ENCODE measurements at places on chromosomes 3 and 15.

GRCh38 chr15:24916305-24917009 is 38.3 kb upstream of the SNRPN start:
- DNase-seq: no peak

GRCh38 chr3:59709702-59710553 is 660.1 kb upstream of the CFAP20DC start:
- no peak for DNase-seq

DNA sequence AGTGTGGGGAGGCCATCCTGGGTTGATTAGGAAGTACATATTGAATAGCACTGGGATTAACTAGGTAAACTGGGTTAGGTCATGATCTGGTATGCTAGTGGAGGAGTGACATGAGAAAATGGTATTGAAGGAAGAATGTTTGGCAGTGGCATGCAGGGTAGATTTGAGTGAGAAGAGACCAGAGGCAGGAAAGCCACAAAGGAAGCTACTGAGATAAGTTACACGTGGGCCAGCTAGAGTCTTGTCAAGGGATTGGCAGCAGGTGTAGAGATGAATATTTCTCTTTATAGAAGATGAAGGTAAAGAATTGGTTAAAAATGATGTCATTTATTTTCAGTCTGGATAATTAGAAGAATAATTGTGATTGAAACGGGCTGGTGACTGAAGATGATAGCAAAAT is 91.0 kb upstream of the TPRG1 start:
- no peak for DNase-seq

GRCh38 chr3:142434503-142434902 is 13.3 kb downstream of the XRN1 start:
- DNase-seq: no peak

- DNase-seq: no peak
Measured at GRCh38 chr15:42083916-42084315, 10.4 kb downstream of the PLA2G4D start.

DNA sequence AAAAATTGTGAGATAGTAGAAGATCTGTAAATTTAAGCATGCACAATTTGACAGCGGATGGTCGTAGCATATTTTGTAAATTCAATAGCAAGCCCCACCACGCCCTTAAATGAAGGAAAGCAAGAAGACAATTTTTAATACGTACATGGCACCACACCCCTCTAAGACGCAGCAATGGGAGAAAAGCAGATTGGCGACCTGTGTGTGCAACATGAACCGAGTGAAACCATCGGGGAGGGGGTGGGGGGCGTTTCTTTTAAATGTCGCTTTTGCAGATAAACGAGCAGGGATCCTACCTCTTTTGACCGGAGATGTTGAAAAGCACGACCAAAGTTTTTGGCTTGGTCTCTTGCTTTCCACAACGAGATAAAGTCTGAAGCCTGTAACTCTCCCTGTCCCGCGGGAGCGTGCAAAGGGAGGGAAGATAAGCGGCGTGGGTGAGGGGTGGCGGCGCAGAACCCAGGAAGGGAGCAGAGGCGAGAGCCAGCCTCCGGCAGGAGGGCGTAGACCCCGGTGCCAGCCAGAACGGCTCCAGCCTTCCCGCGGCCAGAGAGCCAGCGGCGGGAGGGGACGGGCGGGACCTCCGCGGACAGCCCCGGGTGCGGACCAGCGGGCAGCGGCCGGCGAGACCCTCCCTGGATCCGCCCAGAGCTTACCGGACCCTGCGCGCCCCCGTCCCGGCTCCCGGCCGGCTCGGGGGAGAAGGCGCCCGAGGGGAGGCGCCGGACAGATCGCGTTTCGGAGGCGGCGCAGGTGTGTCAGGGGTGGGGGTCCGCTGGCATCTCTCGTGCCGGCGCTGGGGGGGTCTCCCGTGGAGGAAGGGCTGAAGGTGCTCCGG is at the start of gene CHL1:
CHL1 (plus strand) TSS at position 453 of the 838 bp plus-strand sequence. CDS start 123,014 bp downstream, outside the sequence.
- no peak for DNase-seq

DNA sequence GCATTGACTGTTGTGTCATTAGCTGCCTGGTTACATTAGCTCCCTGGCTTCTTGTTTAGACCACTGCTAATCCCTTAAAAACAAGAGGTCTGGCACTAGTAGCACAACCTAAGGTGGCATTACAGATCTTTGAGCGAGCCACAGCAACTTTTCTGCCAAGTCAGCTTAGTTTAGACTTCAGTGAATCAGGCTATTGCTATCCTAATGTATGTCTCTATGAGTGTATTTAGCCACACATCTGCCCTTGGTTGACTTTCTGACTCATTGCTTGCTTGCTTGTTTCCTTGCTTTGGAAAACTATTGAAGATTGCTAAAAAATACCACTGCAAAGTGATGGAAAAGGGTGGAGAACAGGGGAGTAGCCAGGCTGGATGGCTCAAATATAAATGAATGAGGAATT is 50.2 kb downstream of the CHP1 start:
- no peak for DNase-seq

- DNase-seq: no peak
Measured at GRCh38 chr3:126339466-126339865, 17.7 kb downstream of the KLF15 start.

GRCh38 chr3:178393824-178394223 is 142.4 kb upstream of the KCNMB2 start:
- DNase-seq: no peak

- DNase-seq: no peak
Measured at GRCh38 chr3:111739311-111739911, 119.7 kb upstream of the PHLDB2 start.

DNA sequence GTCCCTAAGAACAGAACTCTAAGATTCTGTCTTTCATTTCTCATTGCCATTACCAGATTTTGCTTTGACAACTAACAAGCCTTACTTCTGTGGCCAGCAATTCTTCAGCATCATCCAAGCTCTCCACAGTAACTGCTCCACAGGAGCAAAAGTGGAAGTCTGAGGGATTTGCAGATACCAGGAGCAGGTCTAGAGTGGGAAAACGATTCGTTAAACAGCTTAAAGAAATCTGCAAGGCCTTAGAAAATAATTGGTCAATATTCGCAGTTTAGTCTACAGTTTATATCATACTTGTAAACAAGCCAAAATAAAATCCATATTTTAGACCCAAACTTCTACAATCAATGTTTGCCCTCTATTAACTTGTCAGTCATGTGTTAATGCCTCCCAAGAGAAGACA is 24.1 kb downstream of the MYH15 start:
- DNase-seq: no peak

GRCh38 chr3:189512821-189513220 is 118.4 kb upstream of the TP63 start:
- no peak for DNase-seq

DNA sequence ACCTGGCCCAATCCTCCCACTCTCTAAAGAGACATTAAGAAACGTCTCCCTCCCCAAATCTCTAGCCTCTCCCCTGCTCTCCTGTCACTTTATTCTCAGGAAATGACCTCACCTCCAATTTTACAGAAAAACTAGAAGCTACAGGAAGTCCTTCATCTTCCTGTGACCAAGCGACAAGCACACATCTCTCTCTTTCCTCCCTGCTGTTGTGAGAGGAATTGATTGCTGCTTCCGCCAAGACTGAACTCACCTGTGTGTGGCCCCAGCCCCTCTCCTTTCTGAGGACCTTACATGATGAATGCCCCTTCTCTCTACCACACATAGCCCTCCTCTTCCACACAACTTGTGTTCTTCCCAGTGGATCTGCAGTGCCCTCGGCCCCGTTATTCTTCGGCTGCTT is 18.2 kb downstream of the DNAJB8 start:
- DNase-seq: no peak

DNA sequence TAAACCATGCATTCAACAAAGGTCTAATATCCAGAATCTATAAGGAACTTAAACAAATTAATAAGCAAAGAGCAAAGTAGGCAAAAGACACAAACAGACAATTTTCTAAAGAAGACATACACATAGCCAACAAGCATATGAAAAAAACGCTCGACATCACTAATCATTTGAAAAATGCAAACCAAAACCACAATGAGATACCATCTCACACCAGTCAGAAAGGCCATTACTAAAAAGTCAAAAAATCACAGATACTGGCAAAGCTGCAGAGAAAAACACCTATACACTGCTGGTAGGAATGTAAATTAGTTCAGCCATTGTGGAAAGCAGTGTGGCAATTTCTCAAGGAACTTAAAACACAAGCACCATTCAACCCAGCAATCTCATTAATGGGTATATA is 53.8 kb downstream of the FSIP1 start:
- DNase-seq: no peak

GRCh38 chr15:68389936-68390817 is 41.8 kb downstream of the ITGA11 start:
- no peak for DNase-seq

DNA sequence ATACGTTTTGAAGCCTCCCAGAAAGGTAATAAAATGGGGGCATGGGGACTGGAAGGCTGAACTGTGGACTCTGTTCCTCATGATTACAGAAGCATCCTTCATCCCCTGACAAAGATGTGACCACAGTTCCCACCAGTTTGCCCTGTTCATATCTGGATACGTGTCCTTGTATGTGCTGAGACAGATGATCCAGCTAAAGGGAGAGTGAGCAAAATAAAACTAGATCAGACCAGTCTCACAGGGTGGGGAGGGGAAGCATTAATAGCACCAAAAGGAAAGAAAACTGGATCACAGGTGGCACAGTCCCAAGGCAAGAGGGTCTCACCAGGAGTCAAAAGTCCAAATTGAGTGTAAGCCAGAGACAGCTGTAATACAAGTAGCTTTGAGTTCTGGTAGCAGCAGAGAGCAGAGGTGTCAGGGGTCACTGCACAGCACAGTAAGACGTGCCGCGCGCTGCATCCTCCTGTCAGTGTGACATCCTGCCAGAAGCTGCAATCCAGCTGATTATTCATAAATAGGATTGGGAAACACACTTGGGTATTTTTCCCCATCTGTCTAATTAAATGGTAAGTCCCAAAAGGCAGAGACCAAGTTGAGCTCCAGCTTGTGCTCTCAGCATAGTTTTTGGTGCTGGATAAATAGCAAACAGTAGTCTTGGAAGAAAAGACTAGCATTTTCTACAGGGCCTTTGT is 560.0 kb upstream of the CFAP20DC start:
- no peak for DNase-seq

- no peak for DNase-seq
Measured at GRCh38 chr15:70430069-70430468, 332.4 kb upstream of the TLE3 start.

- DNase-seq: no peak
Measured at GRCh38 chr15:58453931-58454793, 22.4 kb downstream of the LIPC start.

- DNase-seq: no peak
Measured at GRCh38 chr3:128285042-128285966, 132.0 kb downstream of the EEFSEC start.

DNA sequence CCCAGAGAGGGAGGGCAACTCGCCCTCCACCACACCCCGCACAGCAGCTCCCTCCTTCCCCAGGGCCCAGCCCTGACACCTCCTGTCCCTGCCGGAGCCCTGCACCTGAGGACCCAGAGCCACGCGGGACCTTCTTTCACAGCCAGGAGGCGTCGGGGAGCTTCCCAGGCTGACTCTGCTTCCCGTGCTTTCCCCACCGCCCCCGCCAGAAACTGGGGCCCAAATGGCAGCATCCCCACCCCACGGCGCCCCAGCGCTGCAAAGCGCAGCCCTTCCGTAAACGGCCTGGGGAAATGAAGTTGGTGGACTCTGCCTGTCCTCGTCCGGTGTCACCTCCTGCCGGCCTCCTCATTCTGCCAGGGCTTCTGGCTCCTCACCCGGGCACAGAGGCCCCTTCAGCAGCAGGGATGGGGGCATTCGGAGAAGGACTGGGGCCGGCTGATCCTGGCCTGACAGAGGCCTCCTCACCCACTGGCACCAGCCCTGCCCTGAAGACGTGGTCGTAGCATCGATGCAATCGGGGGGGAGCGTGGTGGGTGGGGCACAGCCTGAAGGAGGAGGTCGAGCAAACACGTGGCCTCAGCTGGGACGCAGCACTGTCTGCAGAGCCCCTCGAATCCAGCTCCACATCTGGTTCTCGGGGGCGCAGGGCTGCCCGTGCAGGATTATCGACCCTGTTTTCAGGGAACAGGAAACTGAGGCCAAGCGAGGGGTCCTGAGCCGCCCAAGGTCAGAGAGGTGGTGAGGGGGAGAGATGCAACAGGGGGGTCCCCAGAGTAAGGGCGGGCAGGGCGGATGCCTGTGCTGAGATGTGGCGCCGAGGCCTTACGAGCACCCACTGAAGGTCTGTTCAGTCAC is 235.4 kb downstream of the XXYLT1 start:
- no peak for DNase-seq

DNA sequence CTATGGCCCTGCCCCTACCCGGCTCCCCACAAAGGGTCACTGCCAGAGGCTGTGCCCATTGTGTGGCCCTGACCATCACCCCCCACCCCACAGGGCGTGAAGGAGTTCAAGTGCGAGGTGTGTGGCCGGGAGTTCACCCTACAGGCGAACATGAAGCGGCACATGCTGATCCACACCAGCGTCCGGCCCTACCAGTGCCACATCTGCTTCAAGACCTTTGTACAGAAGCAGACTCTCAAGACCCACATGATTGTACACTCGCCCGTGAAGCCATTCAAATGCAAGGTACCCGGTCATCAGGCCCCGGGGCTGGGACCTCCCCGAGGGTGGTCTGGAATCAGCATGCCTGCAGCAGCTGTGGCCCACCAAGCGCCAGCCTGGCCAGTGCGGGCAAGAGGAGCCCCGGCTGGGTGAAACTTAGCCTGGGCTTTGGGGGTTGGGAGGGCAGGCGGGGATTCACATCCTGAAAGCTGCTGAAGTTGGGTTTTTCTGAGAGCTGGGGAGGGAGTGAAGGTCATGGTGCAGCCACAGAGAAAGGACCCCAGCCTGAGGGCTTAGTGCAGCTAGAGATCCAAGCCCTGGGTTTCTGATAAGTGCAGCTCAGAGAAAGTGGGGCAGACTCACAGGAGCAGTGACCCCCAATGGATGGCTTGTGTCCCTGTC is 29.2 kb downstream of the IDH2 start:
- DNase-seq: no peak

DNA sequence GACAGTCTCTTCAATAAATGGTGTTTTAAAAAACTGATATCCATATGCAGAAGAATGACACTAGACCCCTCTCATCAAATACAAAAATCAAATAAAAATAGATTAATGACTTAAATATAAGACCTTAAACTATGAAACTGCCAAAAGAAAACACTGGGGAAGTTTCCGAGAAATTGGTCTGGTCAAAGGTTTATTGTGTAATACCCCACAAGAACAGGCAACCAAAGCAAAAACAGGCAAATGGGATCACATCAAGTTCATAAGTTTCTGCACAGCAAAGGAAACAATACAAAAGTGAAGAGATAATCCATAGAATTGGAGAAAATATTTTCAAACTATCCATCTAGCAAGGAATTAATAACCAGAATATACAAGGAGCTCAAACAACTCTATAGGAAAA is 126.2 kb downstream of the GOLIM4 start:
- DNase-seq: no peak

GRCh38 chr15:101509279-101509678 is 19.8 kb upstream of the PCSK6 start:
- DNase-seq: no peak

DNA sequence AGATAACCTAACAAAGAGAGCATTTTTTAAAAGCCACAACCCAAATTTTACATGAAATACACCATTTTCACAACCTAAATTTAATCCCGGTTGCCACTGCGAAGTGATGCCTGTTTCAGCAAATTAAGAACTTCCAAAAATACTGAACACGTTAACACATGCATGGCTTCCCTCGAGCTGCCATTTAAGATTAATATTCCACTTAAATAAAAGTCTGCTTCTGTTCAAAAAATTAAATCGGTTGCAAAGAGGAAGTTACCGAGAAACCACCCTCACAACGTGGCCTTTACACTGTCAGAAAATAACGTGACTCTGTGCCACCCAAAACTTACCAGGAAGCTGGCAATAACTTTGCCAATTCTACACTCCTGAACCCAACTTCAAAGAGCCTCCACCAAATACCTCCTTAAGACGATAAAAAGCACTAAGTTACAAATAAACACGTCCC is 1.2 kb downstream of the TBL1XR1 start:
- no peak for DNase-seq

GRCh38 chr3:27253831-27254230 is 115.4 kb downstream of the NEK10 start:
- DNase-seq: no peak

Data from stimulated activated CD8-positive, alpha-beta memory T cell treated with anti-CD3 and anti-CD28 coated beads, Interleukin-7, amount 100 ng/mL, for 1 hour (primary cell).